ENCODE measurements at places on chromosomes 16 and 17.

GRCh38 chr17:60256174-60256573, 106.4 kb downstream of the CA4 start:
- DNase-seq = peak; percentile 10

GRCh38 chr16:30958175-30959079, 873 bp downstream of the SETD1A start:
- DNase-seq = peak; percentile 47

- no peak for DNase-seq
These were observed 80.8 kb downstream of the GAS7 start for GRCh38 chr17:10117581-10118001.

- no peak for DNase-seq
These were observed 450.3 kb upstream of the PSMD7 start for GRCh38 chr16:73846356-73846755.

- no peak for DNase-seq
These were observed 22.4 kb downstream of the MGRN1 start for GRCh38 chr16:4646773-4647643.

- DNase-seq = no peak
These were observed 92.5 kb downstream of the IRF8 start for GRCh38 chr16:85991425-85991824.

GRCh38 chr17:5183410-5183793, 8.3 kb downstream of the ZNF594 start:
- no peak for DNase-seq

DNA sequence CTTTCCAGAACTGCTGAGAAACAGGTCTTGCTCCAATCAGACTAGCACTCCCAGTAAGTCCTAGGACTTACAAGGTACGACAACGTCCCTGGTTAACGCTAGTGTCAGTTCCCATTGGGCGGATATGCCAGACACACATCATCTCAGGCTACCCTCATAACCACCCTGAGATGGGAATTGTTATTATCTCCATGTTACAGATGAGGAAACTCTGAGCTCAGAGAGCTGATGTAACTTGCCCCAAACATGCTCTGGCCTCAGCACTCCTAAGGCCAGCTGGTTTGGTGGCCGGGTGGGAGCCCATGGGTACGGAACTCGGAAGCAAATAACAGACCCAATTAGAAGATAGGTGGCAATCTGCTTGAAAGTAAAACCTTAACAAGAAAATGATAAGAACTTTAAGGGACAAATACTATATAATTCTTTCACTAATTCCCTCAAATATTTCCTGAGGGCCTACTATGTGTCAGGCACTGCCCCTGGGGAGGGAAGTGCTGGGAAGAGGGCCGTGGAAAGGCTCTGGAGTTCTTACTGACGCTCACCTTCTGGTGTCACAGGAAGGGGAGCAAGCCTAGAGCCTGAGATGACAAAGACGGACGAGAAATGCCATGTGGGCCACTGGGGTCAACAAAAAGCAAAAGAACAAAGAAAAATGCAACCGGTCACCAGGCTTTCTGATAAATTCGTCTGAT, 6.9 kb downstream of the CREBBP start:
- DNase-seq = no peak

GRCh38 chr16:67393788-67394154, 473 bp upstream of the TPPP3 start:
- no peak for DNase-seq

GRCh38 chr16:35744726-35745125, 2285.3 kb downstream of the TP53TG3F start:
- DNase-seq = no peak

DNA sequence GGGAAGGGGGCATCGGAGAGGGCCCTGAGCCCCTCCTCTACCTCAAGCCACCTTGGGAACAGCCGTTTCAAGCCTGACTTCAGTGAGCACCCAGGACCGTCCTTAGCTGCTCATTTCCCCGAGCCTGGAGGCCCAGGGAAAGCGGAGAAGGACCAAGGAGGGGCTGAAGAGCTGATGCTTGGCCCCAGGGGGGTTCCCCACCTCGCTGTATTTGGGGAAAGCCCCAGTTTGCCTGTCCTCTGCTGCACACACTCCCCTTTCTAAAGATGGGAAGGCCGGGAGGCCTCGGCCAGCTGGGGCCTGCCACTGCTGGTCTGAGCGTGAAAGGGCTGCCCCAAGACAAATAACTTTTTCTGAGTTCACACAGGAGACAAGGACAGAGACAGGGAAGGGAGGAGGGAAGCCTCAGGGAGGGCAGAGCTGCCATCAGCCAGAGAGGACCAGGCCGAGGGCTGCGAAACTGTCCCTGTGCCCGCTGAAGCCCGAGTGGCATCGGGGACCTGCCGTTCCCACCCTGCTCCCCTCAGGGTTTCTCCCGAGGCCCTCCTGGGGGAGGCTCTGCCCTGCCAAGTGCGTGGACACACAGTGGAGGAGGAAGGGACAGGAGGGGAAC, 11.6 kb downstream of the ZACN start:
- no peak for DNase-seq

GRCh38 chr17:44904001-44904984, 5.0 kb upstream of the EFTUD2 start:
- DNase-seq = no peak

GRCh38 chr16:58467905-58468304, 32.0 kb upstream of the NDRG4 start:
- DNase-seq = no peak

DNA sequence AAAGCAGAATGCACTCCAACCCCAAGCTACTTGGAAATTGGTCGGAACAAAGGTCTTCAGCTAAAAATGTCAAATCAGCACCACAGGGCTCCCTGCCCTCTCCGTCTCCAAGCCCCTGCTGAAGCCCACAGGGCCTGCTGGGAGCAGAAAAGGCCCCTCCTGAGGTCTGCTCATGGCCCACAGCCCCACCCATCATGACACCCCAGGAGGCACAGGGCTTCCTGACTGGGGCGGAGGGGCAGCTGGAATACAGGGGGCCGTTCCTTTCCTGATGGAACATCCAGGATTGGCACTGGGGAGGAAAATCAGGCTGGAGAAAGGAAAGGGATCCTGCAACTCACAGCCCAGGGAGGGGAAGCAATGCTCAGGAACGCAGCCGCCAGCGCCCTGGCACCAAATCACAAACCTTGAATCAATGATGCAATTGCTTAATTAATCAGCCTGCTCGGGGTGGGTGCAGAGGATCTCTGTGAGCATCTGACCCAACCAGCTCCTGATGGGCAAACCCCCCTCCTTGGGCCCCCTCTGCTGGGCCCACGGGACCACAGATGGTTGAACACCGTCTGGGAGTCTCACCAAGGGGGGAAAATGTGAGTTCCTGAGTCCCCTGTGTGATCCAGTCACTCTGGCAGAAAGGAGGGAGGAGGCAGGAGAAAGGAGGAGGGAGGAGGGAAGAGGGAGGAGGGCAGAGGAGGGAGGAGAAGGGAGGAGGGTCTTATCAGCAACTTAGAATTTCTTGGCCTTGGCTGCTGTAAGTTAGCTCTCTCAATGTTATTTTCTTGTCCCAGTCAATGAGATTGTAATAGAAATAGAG, 155.5 kb downstream of the ZNF423 start:
- DNase-seq = no peak

- DNase-seq = peak; percentile 46
These were observed 1.0 kb downstream of the MCRIP1 start for GRCh38 chr17:81831957-81832607.

GRCh38 chr17:79799174-79799537, 2.3 kb upstream of the CBX8 start:
- DNase-seq = no peak

DNA sequence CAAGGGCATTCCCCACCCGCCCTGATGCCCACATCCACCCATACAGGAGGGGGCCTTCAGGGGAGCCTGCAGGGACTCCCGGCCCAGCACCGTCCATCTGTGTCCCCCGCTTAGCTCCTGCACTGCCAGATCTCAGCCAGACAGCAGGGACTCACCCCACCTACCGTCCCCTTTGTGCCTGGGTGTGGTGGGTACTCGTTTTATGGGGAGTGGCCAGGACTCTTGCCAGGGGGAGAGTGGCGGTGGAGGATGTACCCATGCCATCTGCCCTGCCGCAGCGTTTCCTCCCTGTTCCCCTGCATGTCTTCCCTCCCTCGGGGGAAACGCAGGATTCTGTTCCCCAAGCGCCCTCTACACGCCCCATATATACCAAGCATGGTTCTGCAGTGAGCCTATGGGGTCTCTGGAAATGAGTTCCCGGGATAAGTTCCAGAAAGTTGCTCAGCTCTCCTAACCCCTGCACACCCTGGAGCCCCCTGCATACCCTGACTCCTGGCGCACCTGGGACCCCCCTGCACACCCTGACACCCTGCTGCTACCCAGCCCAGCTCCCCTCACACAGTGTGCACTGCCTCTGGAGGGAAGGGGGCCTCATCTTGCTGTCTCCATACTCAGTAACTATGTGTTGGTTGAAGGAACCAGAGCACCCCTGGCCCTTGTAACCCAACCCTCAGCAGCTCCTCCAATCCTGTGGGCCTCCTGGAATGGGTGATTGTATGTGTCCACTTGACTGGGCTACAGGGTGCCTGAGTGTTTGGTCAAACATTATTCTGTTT, 4.2 kb upstream of the MAFG start:
- no peak for DNase-seq

DNA sequence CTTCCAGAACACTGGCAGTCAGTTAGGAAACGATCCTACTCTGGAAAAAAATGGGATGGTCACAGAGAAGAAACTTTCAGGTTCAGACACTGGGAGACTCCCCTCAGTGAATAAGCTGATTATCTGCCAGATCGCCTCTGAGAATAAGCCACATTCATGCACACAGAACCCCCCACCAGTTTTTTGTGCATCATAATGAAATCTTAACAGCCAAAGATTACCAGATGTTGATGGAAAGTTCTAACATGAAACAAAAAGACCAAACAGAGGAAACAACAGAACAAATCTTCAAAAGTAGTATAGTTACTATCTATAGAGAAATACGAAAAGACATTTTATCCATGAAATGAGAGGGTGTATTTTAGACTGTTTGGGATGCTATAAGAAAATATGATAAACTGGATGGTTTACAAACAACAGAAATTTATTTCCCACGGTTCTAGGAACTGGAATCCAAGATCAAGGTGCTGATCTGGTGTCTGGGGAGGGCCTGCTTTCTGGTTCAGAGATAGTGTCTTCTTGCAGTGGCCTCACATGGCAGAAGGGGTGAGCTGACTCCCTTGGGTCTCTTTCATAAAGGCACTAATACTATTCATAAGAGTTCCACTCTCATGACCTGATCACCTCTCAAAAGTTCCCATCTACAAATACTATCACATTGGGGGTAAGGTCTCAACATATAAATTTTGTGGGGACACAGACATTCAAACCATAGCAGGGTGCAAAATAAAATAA, 8.0 kb upstream of the AMZ2 start:
- DNase-seq = no peak

GRCh38 chr16:19301931-19302330, 16.4 kb downstream of the CLEC19A start:
- no peak for DNase-seq

- peak; percentile 45 for DNase-seq
These were observed 30.1 kb downstream of the HIC1 start for GRCh38 chr17:2084766-2085647.

DNA sequence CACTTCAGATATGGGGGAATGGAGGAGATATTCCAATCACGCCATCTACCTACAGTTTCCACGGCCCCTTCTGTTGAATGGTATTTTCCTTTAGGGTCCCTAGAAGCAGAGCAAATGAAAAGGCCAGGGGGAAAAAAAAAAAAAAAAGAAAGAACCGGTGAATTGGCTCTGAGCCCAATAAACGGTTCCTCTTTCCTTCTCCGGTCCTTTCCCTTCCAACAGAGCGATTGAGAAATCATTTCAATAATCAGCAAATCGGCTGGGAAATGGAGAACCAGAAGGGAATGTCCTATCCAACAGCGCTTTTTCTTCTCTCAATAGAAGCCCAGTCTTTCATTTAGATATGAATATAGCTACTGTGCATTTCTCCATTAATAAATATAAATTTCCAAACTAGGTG, 26.8 kb upstream of the HOXB13 start:
- no peak for DNase-seq

- DNase-seq = no peak
These were observed 446.2 kb downstream of the XYLT1 start for GRCh38 chr16:17024514-17024913.

DNA sequence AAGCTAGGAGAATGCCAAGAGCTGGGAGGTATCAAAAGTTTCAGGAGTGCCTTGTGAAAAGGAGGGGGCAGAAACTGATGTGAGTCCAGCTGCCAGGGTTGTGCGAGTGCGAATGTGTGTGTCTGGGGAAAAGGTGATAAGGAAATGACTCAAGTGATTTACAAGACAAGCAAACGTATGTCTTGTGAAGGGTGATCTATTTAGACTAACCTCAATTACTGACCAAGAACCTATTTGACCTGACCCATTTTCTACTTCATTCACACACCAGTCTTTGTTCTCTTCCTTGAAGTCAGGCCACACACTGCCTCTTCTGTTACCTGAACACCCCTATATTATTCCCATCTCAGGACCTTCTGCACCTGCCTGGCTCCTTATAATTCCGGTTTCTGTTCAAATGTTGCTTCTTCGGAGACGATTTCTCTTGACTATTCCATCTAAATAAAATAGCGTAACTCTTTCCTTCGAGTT, 1.0 kb downstream of the GDE1 start:
- peak; percentile 11 for DNase-seq

DNA sequence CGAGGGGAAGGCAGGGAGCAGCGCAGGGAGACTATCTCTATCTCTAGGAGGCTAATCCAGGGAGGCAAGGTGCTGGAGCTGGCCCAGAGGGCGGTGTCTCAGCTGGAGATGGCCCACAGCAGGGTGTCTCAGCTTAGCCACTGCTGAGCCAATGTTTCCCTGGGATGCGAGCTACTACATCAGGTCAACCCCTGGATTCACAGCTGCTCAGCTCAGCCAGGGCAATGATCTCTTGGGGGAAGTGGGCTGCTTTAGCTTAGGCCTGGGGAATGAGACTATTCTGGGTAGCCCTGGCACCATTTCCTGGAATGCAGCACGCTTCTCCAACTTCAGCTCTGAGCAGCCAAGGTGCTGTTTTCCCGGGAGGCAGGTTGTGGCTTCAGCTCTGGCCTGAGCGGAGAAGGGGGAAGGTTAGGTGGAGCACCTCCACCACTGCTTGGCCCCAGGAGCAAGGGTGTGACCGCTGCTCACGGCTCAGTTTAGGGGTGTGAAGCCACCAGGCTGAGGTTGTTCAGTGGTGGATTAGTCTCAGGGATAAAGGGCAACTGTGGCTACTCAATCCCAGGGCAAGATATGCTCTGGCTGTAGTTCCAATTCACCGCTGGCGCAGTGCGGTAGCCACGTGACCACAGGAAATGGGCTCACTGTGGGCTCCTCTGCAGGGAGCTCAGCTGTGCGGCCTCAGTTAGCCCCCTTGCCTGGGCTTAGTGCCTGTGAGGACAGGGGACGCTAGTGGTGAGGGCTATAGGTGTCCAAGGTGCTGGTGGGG, 5.2 kb upstream of the PRSS21 start:
- no peak for DNase-seq

- DNase-seq = no peak
These were observed 3.1 kb downstream of the CEP131 start for GRCh38 chr17:81219476-81220180.

- no peak for DNase-seq
These were observed 802 bp upstream of the TOB1 start for GRCh38 chr17:50866950-50867362.

GRCh38 chr17:77888242-77889134, 70.0 kb upstream of the TNRC6C start:
- no peak for DNase-seq

Measured in LHCN-M2 (cell line).